ENCODE measurements at places on chromosomes 1 and 21.

- DNase-seq = peak; percentile 18
Observed at GRCh38 chr21:43866260-43866629, 1.2 kb downstream of the AGPAT3 start.

DNA sequence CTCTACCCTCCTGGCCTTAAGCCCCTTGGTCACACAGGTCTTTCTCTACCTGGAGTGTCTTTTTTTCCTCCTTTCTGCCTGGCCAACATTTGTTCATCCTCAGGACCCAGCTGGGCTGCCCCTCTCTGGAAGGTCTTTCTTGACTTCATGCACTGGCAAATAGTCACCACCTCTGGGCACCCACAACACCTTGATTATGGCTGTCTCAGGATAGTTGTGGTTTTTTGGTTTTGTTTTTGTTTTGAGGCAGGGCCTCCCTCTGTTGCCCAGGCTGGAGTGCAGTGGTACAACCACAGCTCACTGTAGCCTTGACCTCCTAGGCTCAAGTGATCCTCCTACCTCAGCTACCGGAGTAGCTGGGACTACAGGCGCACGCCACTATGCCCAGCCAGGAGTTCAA lies 10.8 kb downstream of the RPS6KA1 start:
- no peak for DNase-seq

- no peak for DNase-seq
Observed at GRCh38 chr1:36988321-36988720, 46.0 kb downstream of the GRIK3 start.

GRCh38 chr1:248691567-248692155 lies 10.9 kb downstream of the OR14I1 start:
- DNase-seq = no peak

DNA sequence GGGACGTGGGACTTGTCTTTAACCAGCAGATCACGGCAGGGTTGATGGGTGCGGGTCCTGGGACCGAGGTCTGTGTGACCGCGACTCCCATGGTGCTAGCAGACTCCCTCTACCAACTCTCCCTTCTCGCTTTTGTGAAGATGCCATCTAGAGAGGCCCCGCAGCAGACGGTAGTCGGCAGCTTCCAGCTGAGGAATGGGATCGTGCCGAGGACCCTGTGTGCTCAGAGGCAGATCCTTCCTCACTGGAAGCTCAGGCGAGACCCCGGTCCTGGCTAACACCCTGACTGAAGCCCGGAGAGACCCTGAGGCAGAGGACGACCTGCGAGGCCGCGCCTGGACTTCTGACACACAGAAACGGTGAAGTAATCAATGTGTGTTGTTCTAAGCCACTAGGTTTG lies 12.5 kb upstream of the SPATC1L start:
- DNase-seq = no peak
